ENCODE measurements at places on chromosomes 4 and X.

DNA sequence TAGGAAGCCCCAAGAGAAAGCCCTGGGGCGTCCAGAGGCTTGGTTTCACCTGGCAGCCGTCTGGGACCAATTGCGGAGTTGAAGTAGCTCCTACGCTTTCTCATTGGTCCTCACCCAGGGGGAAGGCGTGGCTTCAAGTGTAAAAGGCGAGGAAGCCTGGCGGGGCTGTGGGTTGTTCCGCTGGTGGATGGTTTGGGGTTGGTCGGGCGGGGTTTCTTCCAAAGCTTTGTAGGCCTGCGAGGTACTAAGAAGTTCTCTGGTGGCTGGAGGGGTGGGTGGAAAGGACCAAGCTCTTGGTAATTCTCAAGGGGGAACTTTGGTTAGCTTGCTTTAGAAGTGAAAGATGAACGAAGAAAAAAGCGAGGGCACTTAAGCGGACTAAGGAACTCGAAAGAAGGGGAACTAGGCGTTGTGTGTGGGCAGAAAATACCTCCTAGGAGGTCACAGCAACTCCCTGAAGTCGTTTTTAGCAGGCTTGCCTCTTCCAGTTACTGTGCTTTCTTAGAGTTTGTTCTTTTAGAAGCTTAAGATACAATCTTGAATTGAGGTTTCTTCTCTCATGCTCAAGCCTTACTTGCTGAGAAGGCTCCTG lies 36.6 kb downstream of the CCNG2 start:
- peak; percentile 48 for DNase-seq

DNA sequence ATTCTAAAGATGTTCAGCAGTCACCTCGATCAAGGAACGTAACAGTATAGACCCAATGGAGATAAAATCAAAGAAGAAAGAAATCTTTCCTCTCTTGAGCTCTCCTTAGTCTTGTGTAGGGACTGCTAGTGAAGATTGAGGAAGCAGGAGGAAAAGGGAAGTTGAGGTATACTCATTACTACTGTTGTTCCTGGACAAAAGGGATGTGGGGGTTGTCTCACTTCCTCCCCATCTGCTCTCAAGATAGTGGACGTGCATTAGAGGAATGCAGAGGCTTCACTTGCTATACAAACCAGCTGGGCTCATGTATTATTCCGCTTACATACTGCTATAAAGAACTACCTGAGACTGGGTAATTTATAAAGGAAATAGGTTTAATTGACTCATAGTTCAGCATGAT lies 208.9 kb upstream of the ARHGEF9 start:
- no peak for DNase-seq

- DNase-seq: no peak
These were observed 108.0 kb upstream of the TBL1X start for GRCh38 chrX:9356846-9357245.

- DNase-seq: no peak
These were observed 15.6 kb upstream of the ATP8A1 start for GRCh38 chr4:42672359-42673081.

DNA sequence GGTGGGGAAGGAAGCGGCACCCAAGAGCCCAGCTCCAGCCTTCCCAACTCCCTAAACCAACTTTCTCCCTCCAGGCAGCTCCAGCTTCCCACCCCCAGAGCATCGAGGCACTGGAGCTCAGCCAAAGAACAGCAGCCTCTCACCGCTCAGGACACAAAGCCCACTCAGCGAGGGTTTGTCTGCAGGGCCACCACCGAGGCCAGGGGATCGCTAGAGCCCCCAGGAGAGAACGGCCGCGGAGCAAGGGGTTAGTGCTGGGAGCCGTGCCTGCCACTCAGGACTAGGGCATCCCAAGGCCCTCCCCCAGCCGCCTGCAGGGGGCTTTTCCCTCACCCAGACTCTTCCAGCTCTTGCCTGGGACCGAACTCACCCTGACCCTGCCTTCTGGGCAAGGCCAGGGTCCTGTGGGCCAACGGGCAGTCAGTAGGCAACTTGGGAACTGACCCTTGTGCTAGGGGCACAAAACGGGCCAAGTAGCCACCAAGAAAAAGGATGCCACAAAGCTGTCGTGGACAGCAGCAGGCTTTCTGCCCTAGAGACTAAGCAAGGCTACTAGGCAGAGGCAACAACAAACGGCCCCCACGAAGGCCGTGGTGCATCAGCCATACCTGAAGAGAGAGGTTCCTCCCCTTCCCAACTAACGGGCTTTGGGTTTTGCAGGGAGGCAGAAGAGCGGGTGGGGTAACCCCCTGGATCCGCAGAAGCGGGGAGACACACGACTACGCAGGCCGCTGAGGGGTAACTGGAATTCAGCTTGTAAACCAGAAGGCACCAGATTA lies 2.3 kb downstream of the HCFC1 start:
- DNase-seq: no peak

DNA sequence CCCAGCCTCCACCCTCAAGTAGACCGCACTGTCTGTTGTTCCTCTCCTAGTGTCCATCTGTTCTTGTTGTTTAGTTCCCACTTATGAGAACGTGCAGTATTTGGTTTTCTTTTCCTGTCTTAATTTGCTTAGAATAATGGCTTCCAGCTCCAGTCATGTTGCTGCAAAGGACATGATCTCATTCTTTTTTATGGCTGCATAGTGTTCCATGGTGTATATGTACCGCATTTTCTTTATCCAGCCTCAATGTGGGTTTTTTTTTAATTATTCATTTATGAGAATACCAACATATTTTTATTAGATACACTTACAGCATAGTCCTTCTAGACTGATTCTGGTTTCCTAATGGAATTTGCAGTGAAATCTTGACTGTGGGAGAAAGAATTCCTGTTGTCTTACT lies 1.3 kb downstream of the VMA21 start:
- no peak for DNase-seq

DNA sequence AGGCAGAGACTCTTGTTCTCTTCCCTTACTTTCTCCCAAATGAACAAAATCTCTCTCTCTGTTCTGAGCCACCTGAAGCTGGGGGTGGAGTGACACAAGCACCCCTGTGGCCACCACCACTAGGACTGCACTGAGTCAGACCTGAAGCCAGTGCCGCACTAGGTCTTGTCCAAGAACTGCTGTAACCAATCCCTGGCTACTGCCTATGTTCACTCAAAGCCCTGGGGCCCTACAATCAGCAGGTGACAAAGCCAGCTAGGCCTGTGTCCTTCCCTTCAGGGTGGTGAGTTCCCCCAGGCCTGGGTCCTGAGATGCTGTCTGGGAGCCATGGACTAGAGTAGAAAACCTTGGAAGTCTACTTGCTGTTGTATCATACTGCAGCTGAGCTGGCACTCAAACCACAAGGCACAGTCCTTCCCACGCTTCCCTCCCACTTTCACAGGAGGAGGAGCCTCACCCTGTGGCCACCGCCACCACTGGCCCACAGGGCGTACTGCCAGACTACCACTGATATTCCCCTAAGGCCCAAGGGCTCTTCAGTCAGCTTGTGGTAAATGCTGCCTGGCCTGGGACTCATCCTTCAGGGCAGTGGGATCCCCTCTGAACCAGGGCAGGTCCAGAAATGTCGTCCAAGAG lies 119.1 kb downstream of the RTL9 start:
- no peak for DNase-seq

GRCh38 chr4:8283161-8283560 lies 13.6 kb downstream of the HTRA3 start:
- DNase-seq: no peak

GRCh38 chr4:120939693-120940092 lies 17.2 kb upstream of the PRDM5 start:
- no peak for DNase-seq

- no peak for DNase-seq
These were observed 10.4 kb downstream of the CCSER1 start for GRCh38 chr4:90137555-90137954.

GRCh38 chr4:108114503-108114902 lies 54.2 kb downstream of the LEF1 start:
- no peak for DNase-seq

GRCh38 chrX:64976673-64977040 lies 407 bp upstream of the ZC4H2 start:
- no peak for DNase-seq

- DNase-seq: no peak
These were observed 178.5 kb downstream of the NHS start for GRCh38 chrX:17553469-17553868.

GRCh38 chrX:47637546-47638195 lies 7.9 kb upstream of the CFP start:
- DNase-seq: peak; percentile 44

DNA sequence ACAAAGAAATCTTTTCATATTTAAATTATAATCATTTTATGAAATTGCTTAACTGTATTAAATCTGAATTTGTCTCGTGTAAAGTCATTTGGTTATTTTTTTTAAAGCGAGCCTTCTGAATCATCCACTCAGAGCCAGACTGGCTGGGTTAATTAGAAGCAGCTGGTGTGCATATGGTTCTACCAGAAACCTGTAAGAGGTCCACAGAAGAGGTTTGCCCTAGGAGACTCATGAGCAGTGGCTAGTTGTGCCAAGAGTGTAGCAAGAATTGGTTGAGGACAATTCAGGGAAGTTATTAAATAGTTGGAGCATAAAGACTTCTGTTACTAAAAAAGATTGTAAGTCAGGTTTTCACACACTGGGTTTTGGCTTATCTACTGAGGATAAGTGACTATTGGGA lies 267.4 kb downstream of the IL1RAPL2 start:
- DNase-seq: no peak

- no peak for DNase-seq
These were observed 10.4 kb downstream of the CLCN5 start for GRCh38 chrX:49932791-49933190.

Data from stimulated activated CD4-positive, alpha-beta T cell treated with anti-CD3 and anti-CD28 coated beads, TNF-alpha, amount 100 ng/mL, for 24 hours (primary cell).